ENCODE measurements at places on chromosomes 1 and 21. TPM values are rescaled to one million over a fixed set of nuclear protein-coding genes. Genes with fewer than 3 reads are reported as not detected.

SLC9C2 gene
- not detected for total RNA-seq

BRINP3 gene
- 18.8 TPM for total RNA-seq

SLAMF8 gene
- total RNA-seq: under 0.01 TPM

LCA5L gene
- 0.66 TPM for total RNA-seq

RHD gene
- total RNA-seq: not detected

CFHR2 gene
- total RNA-seq: not detected

HSD17B7 gene
- 50.4 TPM for total RNA-seq

CFAP74 gene
- total RNA-seq: 0.26 TPM

HS2ST1 gene
- 24.7 TPM for total RNA-seq

KCNA3 gene
- 5.6 TPM for total RNA-seq

PAQR6 gene
- 0.33 TPM for total RNA-seq

JTB gene
- total RNA-seq: 98.9 TPM

RPE65 gene
- not detected for total RNA-seq

GJA4 gene
- total RNA-seq: not detected

THEMIS2 gene
- total RNA-seq: 43.6 TPM

MMP23B gene
- 4.6 TPM for total RNA-seq

MIXL1 gene
- not detected for total RNA-seq

SH3D21 gene
- total RNA-seq: 3.3 TPM

OR2T11 gene
- total RNA-seq: not detected

LCE1B gene
- total RNA-seq: not detected

SPRR2B gene
- not detected for total RNA-seq

COL24A1 gene
- 2.8 TPM for total RNA-seq

CNST gene
- total RNA-seq: 20.0 TPM

DMBX1 gene
- not detected for total RNA-seq

TOMM40L gene
- 9.2 TPM for total RNA-seq

MRTO4 gene
- 16.4 TPM for total RNA-seq

OR2M7 gene
- total RNA-seq: not detected

VHLL gene
- total RNA-seq: not detected

PRRX1 gene
- 121 TPM for total RNA-seq

SPRR4 gene
- total RNA-seq: not detected

NUAK2 gene
- total RNA-seq: 1.0 TPM

ERICH3 gene
- 0.17 TPM for total RNA-seq

NOS1AP gene
- 0.17 TPM for total RNA-seq

All from fibroblast of lung (primary cell).